ENCODE measurements at places on chromosomes 6 and 20.

- no peak for DNase-seq
These were observed 2.1 kb downstream of the MAPK13 start for GRCh38 chr6:36132246-36132895.

DNA sequence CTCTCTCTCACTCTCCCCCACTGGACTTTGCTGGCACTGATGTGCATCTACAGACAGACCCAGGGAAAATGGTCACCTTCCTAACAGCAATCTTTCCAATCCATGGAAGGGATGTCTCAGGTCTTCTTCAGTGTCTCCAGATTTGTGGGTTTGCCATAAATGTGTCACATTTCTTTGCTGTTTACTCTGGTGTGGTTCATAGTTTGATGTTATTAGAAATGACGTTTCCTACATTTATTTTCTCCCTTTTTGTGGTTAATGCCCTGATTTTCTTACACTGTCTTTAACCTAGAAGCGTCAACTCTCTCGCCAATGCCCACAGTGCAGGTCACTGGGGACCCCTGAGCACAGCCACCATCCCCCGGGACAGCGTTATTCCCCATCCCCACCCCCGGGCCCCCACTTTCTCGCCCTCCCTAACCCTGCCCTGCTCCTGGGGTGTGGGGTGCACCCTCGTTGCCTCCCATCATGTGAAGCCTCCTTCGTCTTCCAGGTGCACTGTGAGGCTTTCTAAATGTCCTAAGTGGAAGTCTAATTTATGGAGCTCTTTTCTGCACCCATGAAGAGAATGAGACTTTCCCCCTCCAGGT lies 86.5 kb downstream of the YTHDF1 start:
- DNase-seq, result no peak

- no peak for DNase-seq
These were observed 10.1 kb downstream of the ROMO1 start for GRCh38 chr20:35709259-35709658.

DNA sequence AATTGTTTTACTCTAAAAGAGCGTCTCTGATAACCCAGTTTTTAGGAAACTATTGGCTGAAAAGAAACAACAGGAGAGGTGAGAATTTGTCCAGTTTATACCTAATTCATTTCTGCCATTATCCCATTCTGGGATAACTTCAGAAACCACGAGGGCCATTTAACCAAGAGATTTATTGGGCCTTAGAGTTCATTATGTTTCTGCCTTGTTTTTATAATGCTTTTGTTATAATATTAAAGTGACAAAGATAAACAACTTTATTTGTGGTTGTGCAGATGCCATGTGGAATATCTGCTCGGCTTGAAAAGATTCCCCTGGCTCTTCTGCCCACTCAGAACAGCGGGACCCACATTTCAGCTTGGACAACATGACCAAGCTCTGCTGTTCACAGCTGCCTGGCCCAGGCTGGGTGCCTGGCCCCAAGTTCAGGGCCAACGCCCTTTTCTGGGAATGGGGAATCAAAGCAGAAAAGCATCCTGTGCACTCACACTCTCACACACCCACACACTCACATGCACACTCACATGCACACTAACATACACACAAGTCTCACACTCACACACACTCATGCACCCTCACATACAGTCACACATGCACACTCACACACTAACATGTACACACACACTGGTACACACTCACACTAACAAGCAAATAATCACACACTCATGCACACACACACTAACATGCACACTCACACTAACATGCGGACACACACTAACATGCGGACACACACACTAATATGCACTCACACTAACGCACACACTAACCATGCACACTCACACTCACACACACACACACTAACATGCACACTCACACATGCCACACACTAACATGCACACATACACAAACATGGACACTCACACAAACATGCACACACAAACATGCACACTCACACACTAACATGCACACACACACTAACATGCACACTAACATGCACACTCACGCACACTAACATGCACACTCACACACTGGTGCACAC lies 86.7 kb upstream of the NEDD9 start:
- no peak for DNase-seq

- no peak for DNase-seq
These were observed 43.9 kb upstream of the NOL4L start for GRCh38 chr20:32628960-32629530.

GRCh38 chr6:145963216-145964068 lies 716 bp downstream of the SHPRH start:
- DNase-seq, result peak; percentile 37

DNA sequence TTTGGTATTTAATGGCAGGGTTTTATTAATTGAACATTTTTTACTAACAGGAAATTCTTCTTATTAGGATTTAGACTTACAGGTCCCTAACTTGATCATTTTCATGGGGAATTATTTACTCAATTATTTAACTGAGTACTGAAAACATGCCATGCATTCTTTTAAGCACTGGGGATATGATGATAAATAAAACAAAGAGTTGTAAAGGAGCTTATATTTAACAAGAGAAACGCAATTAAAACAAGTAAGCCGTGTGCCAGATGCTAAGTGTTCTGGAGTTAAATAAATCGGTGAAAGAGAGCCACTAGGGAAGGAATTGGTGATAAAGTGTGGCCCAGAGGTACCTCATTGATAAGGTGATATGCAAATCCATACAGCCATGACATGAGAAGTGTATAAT lies 214.2 kb upstream of the HTR1E start:
- DNase-seq, result no peak

DNA sequence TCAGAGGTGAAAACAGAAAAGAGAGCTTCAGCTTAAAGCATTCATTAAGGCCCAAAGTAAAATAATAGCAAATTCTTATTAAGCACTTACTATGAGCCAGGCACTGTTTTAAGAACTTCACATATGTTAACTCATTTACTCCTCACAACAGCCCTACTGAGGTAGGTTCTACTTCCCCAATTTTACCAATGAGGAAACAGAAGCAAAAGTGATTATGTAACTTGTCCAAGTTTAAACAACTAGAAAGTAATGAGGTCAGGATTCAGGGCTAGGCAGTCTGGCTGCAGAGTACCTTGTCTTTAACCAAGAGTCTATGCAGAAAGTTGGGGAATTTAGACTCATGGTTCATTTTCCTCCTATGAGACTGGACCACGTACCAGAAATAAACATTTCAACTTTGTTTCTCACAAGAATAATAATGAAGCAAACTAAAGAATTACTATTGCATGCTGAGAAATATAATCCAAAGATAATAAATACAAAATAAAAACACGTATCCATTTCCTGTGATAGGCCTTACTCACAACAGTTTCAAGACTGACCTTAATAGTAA lies 3.8 kb downstream of the COL21A1 start:
- no peak for DNase-seq

DNA sequence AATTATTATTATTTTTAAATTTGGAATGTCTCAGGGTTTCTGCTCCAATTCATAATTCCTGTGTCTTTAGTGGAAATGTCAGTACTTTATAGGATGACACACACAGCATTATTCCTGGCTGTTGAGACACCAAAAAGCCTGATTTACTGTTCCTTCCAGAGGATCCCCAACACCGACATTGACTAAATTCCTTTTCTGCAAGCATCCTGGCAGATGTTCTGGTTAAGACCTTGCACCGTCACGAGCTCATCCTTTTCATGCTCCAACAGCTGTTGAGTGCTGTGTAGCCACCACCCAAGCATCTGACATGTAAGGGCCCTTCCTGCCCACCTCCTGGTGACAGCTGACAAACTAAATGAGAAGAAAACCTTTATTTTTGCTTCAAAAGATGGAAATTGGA lies 284.3 kb upstream of the SULF2 start:
- DNase-seq, result no peak

DNA sequence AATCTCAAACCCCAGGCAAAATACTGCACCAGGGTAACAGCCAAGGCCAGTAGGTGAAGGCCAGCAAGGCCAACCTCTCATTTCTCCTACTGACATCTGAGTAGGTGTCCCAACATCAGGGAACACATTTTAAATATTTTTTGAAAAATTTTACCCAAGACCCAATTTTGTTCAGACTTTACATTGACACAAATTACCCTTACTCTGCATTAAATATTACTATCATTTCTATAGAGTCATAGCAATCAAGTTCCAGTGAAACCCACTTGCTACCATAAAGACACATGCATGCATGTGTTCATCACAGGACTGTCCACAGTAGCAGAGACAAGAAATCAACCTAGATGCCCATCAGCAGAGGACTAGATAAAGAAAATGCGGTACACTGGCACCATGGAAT lies 99.9 kb downstream of the NRN1 start:
- DNase-seq, result no peak

DNA sequence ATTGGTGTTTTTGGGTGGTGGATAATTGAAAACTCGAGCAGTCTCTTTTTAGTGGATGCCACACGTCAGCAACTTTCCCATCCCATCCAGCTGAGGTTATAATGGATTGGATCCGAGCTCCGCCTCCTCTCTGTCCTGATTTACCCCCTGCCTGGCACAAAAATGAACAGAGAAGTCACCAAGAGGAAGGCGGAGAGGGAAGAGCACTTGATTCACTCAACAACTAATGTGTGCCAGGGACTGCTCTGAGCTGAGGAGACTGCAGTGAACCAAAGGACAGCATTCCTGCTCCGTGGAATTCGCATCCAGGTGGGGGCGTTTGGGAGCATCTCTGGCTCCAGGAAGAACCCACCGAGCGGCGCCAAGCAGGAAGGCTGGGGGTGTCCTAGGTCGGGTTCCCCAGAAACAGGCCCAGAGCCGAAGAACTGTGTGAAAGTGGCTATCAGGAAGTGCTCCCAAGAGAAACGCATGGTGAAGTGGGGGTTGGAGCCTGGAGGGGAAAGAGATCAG lies 95.8 kb upstream of the NAA20 start:
- no peak for DNase-seq

GRCh38 chr6:126033696-126034095 lies 47.4 kb downstream of the TRMT11 start:
- no peak for DNase-seq

- no peak for DNase-seq
These were observed 141.8 kb upstream of the BMP5 start for GRCh38 chr6:56017198-56017597.

GRCh38 chr6:148064406-148065134 lies 278.1 kb upstream of the SASH1 start:
- no peak for DNase-seq

- DNase-seq, result no peak
These were observed 8.8 kb downstream of the CD109 start for GRCh38 chr6:73704798-73705197.

DNA sequence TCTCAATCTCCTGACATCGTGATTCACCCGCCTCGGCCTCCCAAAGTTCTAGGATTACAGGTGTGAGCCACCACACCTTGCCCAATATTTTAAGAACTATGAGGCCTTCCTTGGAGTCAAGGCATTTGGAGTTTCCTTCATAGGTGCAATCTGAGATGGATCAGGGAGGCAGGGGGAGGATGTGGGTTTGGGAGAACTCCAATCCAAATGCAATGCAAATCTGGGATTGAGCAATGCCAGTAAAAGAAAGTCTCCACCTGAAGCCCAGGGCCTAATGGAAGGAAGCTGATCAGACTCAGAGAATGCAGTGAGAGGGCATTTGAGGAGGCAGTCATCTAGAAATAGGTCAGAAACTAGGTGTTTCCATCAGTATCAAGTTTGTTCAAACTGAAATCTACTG lies 21.2 kb downstream of the RSPH3 start:
- DNase-seq, result no peak

- DNase-seq, result peak; percentile 51
These were observed 141.5 kb downstream of the VEGFA start for GRCh38 chr6:43911354-43912115.

DNA sequence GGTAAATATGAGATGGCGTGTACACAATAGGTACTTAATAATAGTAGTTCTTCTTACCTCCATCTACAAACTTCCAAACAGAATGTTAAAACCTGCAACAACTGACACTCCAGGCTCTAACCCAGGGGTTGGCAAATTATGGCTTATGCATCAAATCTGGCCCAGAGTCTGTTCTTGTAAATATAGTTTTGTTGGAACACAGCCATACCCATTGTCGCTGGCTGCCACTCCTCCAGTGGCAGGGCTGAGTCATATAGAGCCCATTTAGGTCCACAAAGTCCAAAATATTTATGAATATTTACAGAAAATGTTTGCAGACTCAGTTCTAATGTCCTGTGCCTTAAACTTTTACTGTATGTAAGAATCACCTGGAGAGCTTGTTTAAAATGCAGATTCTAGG lies 69.9 kb upstream of the BTBD3 start:
- no peak for DNase-seq

GRCh38 chr6:14187406-14187805 lies 69.8 kb downstream of the CD83 start:
- no peak for DNase-seq

- no peak for DNase-seq
These were observed 1.5 kb upstream of the SLA2 start for GRCh38 chr20:36647196-36648121.

DNA sequence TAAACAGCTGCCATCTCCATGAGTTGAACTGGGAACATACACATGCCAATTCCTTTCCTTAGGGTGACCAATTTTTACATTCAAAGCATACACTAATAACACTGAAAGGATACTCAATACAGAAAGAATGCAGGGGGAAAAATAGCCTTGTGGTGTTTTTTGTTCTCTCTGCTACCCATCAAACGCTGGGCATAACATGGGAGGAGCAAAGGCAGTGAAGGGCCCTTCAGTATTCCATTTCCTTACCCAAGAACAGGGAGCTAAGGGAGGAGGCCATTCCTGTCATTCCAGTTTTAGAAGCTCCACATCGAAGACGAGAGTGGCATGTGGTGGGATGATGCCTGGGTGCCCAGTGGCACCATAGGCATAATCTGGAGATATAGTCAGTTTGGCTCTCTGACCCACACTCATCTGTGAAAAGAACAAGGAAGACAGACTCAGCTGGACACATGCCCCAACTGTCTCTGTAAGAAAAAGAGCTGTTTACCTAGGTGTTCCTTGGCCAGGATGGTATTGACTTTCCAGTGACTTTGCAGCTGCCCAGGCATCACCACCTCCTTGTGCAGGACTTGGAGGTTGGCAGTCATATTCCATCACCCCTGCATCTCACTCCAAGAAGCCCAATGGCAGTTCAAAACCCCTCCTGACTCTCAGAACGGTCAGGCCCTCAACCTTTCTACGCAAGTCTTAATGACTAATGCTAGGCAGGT lies 20.9 kb downstream of the FKBP1A start:
- no peak for DNase-seq

GRCh38 chr6:1940381-1940780 lies 305.0 kb downstream of the GMDS start:
- DNase-seq, result no peak

All from pancreas (tissue), 10 donors.